Stimulated activated CD8-positive, alpha-beta memory T cell treated with anti-CD3 and anti-CD28 coated beads, Interleukin-7, amount 100 ng/mL, for 1 hour (primary cell): ENCODE measurements at places on chromosomes 1 and 21.
A peak's percentile ranks its signal among the peaks of the same experiment; 100 is the strongest.

GRCh38 chr1:109615879-109616278, 3.5 kb downstream of the GNAT2 start:
- DNase-seq: no peak

DNA sequence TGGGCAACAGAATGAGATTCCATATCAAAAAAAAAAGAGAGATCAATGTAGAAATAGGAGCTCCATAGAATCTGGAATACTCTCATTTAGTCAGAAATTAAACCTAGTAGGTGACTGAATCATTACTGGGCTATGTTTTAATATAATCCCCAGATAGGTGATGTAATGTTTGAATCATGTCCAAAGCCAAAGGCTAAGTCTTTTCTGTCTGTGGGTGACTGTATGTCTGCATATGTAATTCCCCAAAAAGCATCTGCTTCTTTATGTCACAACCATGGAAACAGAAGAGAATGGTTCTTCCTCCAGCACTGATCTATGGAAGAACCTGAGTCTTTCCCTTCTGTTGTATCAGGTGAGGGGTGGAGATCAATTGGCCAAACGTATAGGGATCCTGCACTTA, 5.8 kb downstream of the LAMC2 start:
- DNase-seq: no peak

- DNase-seq: no peak
These were observed 13.8 kb upstream of the ABCB10 start for GRCh38 chr1:229572286-229572685.

- DNase-seq: no peak
These were observed 16.1 kb upstream of the CHI3L1 start for GRCh38 chr1:203202431-203203245.

- no peak for DNase-seq
These were observed 10.8 kb upstream of the PADI1 start for GRCh38 chr1:17194133-17194475.

DNA sequence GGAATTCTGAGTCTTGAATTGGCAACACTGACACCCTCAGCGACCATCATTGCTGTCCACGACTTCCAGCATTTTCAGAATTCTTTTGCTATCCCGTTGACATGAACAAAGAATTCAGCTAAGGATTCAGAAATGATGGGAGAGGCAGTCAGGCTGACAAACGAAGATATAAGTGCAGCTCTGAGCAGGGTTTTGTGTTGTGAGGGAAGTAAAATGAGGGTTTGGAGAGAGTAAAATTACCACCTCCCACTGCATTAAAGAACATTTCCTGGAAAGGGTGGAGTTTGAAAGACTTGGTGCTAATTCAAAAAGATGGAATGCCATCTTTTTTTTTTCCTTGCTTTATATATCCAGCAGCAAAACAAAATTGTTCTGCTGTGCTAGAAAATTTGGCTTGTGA, 4.9 kb upstream of the ELK4 start:
- no peak for DNase-seq

DNA sequence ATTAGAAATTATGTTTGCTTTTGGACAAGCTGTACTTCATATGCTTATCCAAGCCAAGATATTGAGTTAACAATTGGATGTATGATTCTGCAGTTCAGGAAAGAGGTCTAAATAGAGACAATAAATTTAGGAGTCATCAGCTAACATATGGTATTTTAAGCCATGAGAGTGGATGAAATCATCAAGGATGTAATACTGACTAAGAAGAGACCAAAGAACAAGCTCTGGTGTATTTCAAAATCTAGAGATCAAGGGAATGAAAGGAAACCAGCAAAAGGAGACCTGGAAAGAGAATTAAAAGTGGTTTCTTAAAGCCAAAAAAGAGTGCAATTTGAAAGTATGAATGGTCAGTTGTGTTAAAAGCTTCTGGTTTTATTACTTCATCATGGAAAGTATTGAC, 183.6 kb upstream of the BEND5 start:
- DNase-seq: no peak

GRCh38 chr1:119701659-119702058, 10.1 kb upstream of the PHGDH start:
- DNase-seq: no peak

GRCh38 chr1:27598295-27598687, 5.7 kb downstream of the AHDC1 start:
- DNase-seq: no peak

DNA sequence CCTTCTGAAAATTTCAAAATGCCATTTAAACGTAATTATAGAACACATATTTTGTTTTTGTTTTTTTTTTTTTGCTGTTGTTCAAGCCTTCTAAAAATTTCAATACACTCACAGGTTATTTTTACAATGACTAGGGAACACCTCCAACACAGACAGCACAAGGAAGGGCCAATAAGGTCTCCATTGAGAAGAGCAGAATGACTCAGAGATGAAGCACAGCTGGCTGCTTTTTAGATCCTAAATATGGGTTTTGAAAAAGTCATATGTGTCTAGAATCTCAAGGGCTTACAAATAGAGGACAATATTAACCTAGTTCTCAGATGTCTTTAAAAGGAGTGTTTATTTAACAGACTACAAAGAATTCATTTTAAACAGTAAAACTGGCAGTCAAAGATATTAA, 104.6 kb downstream of the NEGR1 start:
- DNase-seq: no peak

- no peak for DNase-seq
These were observed 3.7 kb downstream of the ITGB2 start for GRCh38 chr21:44916965-44917364.

DNA sequence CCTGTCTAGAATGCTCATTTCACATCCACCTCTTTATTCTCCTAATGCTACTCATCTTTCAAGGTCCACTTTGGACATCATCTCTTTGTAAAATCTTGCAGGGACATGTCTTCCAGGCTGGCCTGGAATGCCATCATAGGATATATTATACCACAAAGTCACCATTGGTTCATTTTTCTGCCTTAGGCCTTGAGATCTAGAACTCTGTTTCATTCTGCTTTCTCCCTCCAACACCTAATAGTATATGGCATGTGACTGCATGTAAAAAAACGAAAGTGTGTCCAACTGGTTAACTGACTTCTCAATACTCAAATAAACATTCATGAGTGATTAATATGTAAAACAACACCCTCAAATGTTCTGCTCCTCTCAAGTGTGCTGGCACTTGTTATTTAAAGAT, 84.1 kb downstream of the RGS2 start:
- no peak for DNase-seq

DNA sequence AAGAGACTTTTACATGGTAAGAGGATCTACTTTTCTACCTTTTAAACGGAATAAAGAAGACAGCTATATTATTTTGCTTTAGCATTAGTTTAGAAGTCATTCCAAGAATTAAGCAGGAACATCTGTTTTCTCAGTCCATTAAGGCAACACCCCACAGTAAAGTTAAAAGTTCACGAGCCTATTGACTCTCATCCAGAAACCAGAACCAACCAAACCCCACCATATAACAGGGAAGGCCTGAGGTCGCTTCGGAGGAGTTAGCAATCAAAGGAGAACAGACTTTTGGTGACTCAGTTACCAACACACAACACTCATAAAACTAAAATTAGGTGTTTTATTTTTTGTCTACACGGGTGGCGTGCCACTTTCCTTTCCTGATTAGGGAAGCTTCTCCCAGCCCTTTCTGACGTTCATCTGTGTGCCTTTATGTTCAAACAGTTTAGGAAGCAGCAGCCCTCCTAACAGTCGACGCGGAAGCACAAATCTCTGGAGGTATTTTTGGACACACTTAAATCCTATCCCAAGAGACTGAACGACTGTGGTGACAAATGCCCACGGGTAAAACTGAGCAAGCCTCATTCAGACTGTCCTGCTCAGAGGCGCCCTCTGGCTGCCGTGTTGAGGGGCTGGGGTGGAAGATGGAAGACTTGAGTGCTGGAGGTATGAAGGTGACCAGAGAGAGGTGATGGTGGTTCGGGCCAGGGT, 8.6 kb upstream of the PLA2G2C start:
- DNase-seq: peak; percentile 36

DNA sequence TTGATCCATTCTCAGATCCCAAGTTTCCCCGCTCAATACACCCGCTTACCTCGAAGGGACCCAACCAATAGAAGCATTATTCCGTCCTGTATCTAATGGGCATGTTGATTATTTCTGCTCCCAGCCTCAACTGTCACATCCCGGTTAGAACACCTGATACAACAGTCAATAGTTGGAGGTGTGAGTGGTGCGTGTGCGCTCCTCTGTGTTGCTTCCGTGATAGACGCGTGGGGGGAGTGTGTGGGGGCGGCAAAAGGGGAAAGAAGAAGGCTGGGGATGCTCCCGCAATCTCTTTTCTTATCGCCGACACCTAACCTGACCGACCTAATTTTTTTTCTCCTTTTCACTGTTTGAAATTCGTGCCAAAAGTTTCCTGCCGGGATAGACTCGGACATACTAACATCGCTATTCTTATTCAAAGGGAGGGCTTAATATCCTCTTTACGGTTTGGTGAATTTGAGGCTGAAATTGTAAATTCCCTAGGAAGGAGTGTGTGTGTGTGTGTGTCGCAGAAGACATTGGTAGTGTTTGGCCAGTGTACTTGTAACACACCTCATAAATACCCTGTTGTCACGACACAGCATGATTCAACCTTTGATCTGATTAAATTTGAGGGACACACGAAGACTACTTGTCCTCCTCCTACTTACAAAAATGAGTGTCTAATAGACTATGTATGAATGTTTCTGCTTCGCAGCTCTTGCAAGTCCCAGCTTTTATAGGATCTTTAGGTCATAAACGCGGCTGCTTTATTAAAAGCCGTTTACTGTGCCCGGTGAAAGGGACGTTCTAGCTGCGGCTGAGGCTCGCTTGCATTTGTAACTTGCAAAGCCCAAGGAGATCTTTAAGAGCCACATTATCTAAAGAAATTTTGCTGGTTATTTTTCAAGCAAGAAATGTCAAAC, 1.5 kb upstream of the PROX1 start:
- DNase-seq: no peak

DNA sequence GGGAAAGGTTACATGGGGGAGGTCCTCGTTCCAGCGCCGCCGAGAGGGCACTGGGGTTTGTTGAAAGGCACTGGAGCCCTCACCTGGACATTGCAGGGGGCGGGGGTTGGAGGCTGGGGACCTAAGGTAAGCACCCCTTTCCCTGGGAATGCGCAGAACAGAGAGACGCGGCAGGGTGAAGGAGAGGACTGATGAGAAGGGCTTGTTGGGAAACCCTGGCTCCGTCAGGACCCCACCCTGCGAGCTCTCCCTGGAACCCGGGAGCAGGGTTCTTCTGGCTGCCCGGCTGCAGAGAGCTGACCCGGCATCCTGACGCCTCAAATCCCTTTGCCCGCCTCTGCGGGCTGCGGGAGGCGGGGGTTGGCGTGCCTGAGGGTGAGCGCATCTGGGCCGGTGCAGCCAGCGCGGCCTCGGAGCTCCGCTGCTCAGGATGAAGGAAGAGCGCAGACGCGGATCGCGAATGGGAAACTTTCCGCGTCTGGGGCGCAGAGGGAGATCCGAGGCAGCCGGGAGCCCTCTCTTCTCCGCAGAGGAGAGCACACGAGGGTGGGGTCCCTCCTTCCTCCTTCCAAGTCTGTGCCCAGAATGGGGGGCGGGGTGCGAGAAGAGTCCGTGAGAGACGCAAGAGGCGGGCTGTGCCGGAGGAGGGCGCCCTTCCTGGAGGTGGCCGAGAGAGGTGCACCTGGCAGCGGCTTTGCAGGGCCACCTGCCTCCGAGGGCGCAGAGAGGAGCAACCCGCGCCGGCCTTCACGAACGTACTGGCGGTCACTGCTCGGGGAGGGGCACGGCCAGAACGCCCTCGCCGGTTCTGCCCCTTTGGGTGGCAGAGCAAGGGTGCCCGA, 2.4 kb downstream of the IGSF21 start:
- DNase-seq: no peak

DNA sequence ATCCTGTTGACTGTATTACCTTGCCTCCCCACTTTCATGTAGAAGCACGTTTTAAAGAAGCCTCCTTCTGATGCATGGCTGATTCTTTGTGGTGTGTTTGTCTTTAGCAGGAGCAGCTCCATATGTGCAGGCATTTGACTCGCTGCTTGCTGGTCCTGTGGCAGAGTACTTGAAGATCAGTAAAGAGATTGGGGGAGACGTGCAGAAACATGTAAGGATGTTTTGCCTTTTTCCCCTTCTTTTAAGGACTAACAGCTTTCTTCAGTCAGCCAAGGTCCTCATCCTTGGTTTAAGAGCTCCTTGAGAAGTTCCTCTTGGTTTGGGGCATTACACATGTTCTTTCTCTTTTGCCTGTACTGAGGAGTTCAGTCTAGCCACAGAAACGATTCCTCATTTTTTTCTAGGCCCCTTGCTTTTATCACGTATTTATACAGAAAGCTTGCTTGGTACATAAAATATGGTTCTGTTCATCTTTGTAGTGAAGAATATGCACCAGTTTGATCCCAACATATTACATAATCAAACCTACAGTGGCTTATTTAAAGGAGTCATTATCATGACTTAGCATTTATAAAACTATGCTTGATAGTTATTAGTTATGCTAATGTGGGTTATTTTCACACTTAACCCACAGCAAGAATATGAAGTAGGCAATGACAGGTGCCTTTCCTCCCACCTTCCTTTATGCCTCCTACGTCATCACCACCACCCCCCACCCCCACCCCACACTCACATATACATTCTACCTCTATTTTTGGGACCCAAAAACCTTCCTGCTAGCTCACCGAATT, 19.6 kb downstream of the CAP1 start:
- no peak for DNase-seq

GRCh38 chr1:38541223-38541622, 318.3 kb downstream of the RRAGC start:
- DNase-seq: no peak

GRCh38 chr1:35539073-35539823, 18.0 kb downstream of the KIAA0319L start:
- DNase-seq: no peak

- DNase-seq: no peak
These were observed 6.2 kb upstream of the MAPKAPK2 start for GRCh38 chr1:206678490-206678889.

DNA sequence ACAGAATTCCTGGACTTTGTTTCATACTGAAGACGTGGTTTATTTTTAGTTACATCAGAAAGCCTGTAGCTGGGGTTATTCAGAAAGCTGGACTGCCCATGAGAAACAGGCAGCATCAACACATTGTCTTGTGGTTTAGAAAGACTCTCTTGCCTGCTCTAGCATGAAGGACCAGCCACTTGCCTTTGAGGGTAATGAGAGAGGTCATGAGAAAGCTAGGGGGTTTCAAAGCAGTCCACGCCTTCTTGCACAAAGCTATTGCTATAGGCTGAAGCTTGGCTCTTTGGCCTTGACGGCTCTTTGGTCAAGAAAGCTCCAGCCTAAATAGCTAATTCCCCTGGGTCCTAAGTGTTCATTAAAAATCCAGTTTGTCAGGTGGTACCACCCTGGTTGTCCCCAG, 208.1 kb downstream of the PRDM2 start:
- DNase-seq: no peak

GRCh38 chr1:2194898-2195673, 514 bp upstream of the FAAP20 start:
- peak; percentile 67 for DNase-seq

DNA sequence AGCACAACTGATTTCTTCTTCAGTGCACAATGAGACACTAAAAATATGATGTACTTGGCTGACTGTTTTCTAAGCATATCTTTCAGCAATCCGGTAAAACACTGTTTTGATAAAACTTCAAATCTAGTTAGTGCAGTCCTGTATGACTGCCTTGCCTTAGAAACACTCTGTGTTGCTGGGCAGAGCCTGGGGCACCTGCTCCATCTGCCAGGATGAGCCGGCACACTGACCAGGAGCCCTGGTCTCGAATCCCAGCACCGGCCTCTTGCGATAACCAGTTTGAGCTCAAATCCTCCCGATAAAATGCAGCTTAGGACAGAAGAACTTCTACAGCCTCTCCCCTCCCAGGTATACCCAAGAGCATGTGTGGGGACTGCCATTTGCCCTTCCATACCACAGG, 199.5 kb downstream of the SIPA1L2 start:
- DNase-seq: no peak

GRCh38 chr1:108199201-108199691, 897 bp downstream of the SLC25A24 start:
- no peak for DNase-seq
